A549 treated with RU486 at 1 μM for 4 hours (cell line): ENCODE measurements at places on chromosomes 16 and 17. TPM values are rescaled to one million over a fixed set of nuclear protein-coding genes. Genes with fewer than 3 reads are reported as not detected.

The SLC35G6 gene
- total RNA-seq = not detected in 5 replicates

The CASKIN1 gene
- total RNA-seq = 0.26 to 0.95 TPM (median 0.49 TPM) in 5 replicates

The AURKB gene
- 146 to 164 TPM (median 159 TPM) in 5 replicates for total RNA-seq

The FBXO39 gene
- not detected in 5 replicates for total RNA-seq

The TUBD1 gene
- total RNA-seq = 10.9 to 17.6 TPM (median 13.7 TPM) in 5 replicates

The GNG13 gene
- total RNA-seq = not detected in 5 replicates

The ABCA6 gene
- total RNA-seq = 0.23 TPM in 1 of 5 replicates, not detected in the others

The NPIPB5 gene
- 18.5 to 30.4 TPM (median 22.6 TPM) in 5 replicates for total RNA-seq

The DLX3 gene
- 0.05 to 0.10 TPM (median 0.10 TPM) in 4 of 5 replicates, not detected in the other for total RNA-seq

The AIPL1 gene
- total RNA-seq = not detected in 5 replicates

The EVPLL gene
- 0.06 TPM in 1 of 5 replicates, not detected in the others for total RNA-seq

The ASIC2 gene
- total RNA-seq = 1.6 to 2.9 TPM (median 2.3 TPM) in 5 replicates

The TBC1D28 gene
- total RNA-seq = not detected in 5 replicates

The NOS2 gene
- total RNA-seq = 0.11 to 0.19 TPM (median 0.16 TPM) in 5 replicates

The CCL7 gene
- total RNA-seq = 0.24 to 0.69 TPM (median 0.26 TPM) in 5 replicates

The KRTAP17-1 gene
- not detected in 5 replicates for total RNA-seq

The HAS3 gene
- total RNA-seq = 38.9 to 59.6 TPM (median 52.0 TPM) in 5 replicates

The DHRS7C gene
- not detected in 5 replicates for total RNA-seq

The CIITA gene
- 0.03 to 0.08 TPM in 2 of 5 replicates, not detected in the others for total RNA-seq

The DYNLRB2 gene
- total RNA-seq = not detected in 5 replicates

The ARL17A gene
- total RNA-seq = 2.2 to 5.3 TPM (median 4.1 TPM) in 5 replicates

The PRSS27 gene
- total RNA-seq = 0.77 to 1.8 TPM (median 1.5 TPM) in 5 replicates

The ADAD2 gene
- not detected in 5 replicates for total RNA-seq

The PLEKHH3 gene
- total RNA-seq = 12.2 to 19.5 TPM (median 17.5 TPM) in 5 replicates

The SEPTIN12 gene
- not detected in 5 replicates for total RNA-seq

The SOCS7 gene
- 10.5 to 18.2 TPM (median 15.5 TPM) in 5 replicates for total RNA-seq

The EIF3C gene
- total RNA-seq = 194 to 402 TPM (median 337 TPM) in 5 replicates

The CTRB2 gene
- total RNA-seq = not detected in 5 replicates
